ENCODE measurements at places on chromosomes 5 and 9.

GRCh38 chr5:56279979-56280378, 46.8 kb upstream of the ANKRD55 start:
- no peak for DNase-seq

GRCh38 chr5:96629774-96630173, 32.4 kb upstream of the CAST start:
- no peak for DNase-seq

DNA sequence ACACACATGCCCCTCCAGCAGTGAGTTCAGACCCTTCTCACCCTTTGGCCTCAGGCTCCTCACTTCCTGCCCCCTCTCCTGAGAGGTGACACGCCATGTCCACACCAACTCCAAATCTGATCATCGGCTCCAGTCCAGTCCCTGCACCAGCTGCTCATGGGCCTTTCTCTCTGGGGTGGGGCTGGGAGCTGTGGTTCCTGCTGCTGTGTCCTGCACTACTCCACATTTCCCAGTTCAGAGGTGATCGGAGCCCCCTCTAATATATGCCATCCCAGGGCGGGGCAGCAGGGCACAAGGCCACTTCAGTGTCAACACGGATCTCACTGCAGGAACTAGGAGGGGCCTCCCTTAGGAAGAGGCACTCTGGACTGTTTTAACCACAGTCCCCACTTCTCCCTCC, 91.5 kb downstream of the ADAMTS2 start:
- no peak for DNase-seq

DNA sequence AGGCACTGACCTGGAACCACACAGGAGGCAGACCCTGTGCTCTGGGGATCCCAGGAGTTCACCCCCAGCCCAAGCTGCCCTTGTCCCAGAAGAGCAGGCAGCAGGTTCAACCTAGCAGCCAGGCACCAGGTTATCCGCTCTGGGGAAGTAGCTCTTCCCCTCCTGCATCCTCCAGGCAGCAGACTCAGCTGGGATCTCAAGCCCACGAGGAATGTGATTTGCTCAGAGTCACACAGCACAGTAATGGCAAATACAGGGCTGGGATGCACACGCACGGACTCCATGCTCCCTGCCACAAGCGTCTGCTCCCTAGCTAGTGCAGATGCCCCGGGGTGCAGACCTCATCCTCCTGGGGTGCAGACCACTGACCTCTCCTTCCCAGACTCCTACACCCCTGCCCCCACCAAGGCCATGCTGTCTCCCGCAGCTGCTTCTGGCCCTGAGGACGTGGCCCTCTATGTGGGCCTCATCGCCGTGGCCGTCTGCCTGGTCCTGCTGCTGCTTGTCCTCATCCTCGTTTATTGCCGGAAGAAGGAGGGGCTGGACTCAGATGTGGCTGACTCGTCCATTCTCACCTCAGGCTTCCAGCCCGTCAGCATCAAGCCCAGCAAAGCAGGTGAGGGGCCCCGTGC, 25.5 kb downstream of the HK3 start:
- no peak for DNase-seq

DNA sequence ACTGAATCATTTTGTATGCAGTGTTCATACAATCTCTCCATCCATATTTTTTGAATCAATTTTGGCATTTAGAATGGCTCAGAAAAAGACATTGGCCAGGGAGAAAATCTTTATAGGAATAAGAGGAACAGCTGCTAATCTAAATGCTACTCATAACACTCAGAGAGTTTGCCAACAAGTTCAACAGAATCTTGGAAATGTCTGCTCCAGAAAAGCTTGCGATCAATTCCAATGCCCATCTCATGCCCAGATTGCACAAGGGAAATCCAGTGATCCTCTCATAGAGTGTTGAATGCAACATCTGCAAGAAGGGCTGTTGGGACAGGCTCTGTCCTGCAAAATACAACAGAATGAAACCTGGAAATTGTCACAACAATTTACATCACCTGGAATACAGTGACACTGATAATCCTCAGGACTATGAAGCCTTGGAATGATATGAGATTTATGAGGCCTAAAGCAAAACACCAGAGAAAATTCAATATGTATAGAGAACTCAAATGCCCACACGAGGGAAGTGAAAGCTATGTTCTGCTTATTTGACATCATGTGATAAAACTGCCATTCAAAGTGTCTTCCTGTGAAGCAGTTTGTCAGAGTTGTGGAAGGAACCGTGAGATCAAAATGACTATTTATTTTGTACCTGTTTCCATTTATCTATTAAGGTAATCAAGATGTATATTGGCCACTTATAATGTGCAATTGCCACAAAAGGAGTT, 190.1 kb downstream of the PARP8 start:
- DNase-seq: no peak

DNA sequence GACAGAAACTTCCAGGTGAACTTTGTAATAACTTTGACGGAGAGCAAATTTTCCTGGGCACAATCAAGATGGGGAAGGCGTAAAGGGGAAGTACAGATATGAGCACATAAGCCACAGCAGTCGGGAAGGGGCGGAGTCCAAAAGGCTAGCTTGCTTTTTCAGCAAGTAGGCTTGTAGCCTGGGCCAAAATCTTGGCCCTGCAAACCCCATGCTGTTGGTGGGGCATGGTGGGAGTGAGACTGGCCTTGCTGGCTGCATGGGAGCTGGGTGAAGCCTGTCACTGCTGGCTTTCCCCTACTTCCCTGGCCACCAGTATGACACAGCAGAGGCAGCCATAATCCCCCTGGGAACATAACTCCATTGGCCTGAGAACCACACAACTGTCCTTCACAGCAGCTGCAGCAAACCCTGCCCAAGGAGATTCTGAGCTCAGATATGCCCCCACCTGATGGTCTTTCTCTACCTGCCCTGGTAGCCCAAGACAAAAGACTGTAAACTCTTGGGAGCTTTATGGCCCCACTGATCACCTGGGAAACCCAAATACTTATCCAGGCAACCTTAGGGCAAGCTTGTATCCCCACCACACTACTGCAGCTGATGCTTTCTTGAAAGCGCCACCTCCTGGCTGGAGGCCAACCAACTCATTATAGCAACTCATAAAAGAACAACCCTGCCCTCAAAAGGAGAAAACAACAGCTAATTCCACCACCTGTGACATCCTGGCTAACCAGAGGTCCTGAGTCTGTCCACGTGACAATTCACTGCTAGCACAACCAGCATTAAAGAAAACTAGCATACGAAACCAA, 24.0 kb downstream of the DCTN4 start:
- DNase-seq: no peak

GRCh38 chr5:124631874-124632550, 114.4 kb downstream of the ZNF608 start:
- no peak for DNase-seq

- DNase-seq: no peak
Measured at GRCh38 chr9:38058452-38059232, 10.4 kb downstream of the SHB start.

- DNase-seq: no peak
Measured at GRCh38 chr5:6729386-6730310, 16.4 kb downstream of the TENT4A start.

DNA sequence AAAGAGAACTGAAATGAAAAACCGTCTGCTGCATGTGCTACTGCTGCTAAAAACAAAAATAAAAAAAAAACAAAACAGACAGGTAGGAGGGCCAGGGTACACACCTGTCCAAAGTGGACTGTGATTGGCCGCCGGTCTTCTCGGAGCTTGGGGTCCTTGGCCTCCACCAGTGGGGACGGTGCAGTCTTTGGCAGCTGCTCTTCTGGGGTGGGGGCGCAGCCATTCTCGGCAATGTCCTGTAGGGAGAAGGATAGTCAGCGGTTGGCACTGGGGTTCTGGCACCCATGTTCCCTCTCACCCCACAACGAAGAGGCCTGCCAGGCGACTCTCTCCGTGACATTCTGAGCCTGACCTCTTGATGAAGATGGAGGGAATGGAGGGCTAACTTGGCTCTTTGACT, 84.3 kb downstream of the CRB2 start:
- no peak for DNase-seq
